ENCODE measurements at places on chromosomes 12 and 14.

DNA sequence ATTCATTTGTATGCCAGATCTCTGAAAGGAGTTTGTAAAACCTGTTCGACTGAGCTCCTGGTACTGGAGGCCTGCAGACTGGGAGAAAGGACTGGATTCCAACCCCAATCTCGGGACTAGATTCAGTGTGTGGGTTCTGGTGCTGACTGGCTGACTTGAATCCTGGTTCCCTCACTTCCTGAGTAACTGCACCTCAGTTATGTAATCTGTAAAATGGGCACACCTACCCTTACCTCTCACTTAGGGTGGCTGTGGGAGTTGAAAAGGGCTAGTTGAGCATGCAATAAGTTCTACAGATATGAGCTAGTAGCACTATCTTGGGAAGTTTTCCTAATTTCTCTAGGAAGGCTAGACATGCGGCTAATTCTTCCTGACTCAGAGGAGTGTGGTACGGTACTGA is 621.3 kb upstream of the TBX3 start:
- DNase-seq: no peak

DNA sequence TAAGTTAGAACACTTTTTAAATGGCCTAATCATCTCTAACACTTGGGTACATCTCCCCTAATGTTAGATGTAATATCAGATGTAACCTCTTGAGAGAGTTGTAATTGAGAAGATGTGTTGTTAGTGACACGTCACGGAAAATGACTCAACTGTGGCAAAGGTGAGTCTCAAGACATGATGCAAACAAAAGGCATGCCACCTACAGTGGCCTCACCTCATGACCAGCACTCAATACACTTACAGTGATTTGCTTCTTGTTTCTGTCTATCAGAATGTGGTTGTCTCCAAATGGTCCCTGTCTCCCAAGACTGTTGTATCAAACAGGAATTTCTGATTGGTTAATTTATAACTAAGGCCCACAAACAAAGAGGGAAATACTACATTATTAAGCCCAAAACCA is 91.2 kb downstream of the SLC25A21 start:
- DNase-seq: no peak

DNA sequence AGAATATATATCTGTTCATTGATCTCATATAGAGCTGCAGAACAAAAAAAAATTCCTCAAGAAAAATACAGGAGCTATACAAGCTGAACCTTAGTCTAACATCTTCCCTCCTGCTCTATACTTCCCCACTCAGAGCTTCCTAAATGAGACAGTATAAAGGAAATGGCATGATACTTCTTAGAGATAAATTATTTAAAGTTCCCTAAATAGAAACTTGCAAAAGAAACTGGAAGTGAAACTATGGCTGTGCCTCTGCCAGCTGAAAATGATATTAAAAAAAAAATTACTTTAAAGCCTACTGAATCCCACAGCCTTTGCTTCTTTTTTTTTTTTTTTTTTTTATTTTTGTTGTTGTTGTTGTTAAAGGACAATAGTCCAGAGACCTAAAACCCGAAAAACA is 11.6 kb upstream of the NEK9 start:
- no peak for DNase-seq

GRCh38 chr12:108799401-108800243 is 57.8 kb downstream of the SSH1 start:
- no peak for DNase-seq

DNA sequence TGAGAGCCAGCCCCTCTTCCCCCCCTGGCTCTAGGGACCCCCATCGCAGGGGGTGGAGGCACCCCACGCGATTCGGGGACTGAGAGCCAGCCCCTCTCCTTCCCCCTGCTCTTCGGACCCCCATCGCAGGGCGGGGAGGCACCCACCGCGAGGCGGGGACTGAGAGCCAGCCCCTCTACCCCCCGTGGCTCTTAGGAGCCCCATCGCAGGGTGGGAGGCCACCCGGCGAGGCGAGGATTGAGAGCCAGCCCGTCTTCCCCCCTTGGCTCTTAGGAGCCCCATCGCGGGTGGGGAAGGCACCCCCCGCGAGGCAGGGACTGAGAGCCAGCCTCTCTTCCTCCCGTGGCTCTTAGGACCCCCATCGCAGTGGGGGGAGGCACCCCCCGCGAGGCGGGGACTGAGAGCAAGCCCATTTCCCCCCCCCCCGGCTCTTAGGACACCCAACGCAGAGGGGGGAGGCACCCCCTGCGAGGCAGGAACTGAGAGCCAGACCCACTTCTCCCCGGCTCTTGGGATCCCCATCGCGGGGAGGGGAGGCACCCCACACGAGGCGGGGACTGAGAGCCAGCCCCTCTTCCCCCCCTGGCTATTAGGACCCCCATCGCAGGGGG is 45.6 kb downstream of the DDX11 start:
- no peak for DNase-seq

All from activated T-cell treated with anti-CD3 and anti-CD28 coated beads for 48 hours (primary cell).